ENCODE measurements at places on chromosomes 13 and 19. TPM values are rescaled to one million over a fixed set of nuclear protein-coding genes. Genes with fewer than 3 reads are reported as not detected.
A peak's percentile ranks its signal among the peaks of the same experiment; 100 is the strongest.

DNA sequence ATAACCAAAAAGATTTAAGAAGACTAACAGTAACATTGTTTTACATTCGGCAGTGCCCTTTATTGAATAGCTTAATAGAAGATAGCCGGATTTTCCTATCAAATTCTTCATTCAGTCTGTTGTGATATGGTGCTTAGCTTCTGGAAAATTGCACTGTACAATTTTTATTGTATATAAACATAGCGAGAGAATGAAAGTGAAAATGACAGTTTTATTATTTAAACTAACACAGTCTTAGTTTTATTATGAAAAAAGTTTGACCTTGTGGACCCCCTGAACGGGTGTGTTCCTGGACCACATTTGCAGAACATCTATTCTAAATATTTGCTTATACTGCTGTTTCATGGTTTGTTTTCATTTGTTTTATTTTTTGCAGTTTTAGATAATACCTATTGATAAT lies 8.6 kb downstream of the ITM2B start:
- no peak overlapping the region for H3K4me3 ChIP-seq
- H3K36me3 ChIP-seq = peaks cover 3% of the 10 kb centered on the region
- peaks cover 35% of the 10 kb centered on the region for H3K4me1 ChIP-seq
- H3K27me3 ChIP-seq = no peaks in the 10 kb centered on the region
- no peak for DNase-seq

- peaks cover 5% of the 10 kb centered on the region for H3K4me1 ChIP-seq
- no peak overlapping the region for H3K27ac ChIP-seq
- no peaks in the 10 kb centered on the region for H3K36me3 ChIP-seq
- DNase-seq = no peak
- peak overlapping the region; percentile 84 for H3K4me3 ChIP-seq
Observed at GRCh38 chr19:43798546-43799409, 3.5 kb downstream of the LYPD5 start.

DNA sequence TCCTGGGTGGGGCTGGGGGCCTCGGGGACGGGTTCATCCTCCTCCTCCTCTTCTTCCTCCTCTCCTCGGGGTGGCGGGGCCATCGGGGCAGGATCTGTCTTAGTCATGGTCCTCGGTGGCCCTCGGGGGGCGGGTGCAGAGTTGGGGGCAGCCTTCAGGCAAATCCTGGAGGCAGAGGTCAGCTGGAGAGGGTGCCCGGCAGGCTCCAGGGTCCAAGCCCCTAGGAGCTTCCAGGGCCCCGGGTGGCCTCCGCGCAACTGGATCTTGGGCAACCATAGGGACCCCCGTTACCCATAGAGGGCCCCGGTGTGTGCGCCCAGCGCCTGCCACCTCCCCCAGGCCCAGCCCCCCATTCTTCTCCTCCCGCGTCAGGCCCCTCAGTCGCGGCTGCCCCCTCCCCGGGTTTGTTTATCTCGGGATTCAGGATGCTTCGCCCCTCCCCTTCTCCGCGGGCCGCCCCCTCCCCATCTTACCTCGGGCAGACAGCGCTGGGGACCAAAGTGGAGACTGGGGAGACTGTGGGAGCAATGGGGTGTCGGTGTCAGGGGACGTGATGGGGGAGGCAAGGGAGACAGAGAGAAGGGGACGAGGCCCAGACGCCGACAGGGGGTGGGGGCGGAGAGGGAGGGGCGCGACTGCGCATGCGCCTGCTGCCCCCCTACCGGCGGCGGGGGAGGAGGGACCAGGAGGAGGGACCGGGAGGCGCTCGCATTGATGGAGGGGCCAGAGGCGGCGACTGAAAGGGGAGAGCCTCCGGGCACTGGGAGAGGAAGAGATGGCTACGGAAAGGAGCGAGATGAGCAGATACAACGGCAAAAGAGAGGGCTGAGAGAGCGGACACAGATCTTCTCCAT lies at the start of gene CLIP3:
TSS of gene CLIP3 (minus strand) at position 623 of the 854 bp plus-strand sequence. CDS start at position 107, 516 bp downstream.
- H3K4me1 ChIP-seq = peaks cover 10% of the 10 kb centered on the region
- DNase-seq = peak; percentile 84

DNA sequence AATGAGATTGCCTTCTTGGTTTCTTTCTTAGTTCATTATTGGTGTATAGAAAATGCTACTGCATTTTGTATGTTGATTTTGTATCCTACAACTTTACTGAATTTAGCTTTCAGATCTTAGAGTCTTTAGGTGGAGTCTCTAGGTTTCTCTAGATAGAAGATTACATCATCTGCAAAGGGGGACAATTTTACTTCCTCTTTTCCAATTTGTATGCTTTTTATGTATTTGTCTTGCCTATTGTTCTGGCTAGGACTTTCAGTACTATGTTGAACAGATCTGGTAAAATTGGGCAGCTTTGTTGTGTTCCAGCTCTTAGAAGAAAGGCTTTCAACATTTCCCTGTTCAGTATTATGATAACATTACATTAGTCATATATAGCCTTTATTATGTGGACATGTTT lies 101.0 kb upstream of the SPRY2 start:
- no peak overlapping the region for H3K27ac ChIP-seq
- H3K4me1 ChIP-seq = peaks cover 7% of the 10 kb centered on the region

DNA sequence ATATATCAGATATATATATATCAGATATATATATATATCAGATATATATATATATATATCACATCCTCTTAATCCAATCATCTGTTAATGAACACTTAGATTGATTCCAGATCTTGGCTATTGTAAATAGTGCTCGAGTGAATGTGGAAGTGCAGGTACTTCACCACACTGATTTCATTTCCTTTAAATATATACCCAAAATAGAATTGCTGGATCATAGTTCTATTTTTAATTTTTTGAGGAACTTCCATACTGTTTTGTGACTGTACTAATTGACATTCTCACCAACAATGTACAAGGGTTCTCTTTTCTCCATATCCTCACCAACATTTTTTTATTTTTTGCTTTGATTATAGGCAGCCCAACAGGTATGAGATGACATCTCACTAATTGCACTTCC lies 277.5 kb downstream of the NHLRC3 start:
- no peaks in the 10 kb centered on the region for H3K27me3 ChIP-seq
- no peak overlapping the region for H3K27ac ChIP-seq
- H3K36me3 ChIP-seq = no peaks in the 10 kb centered on the region
- H3K4me3 ChIP-seq = no peak overlapping the region
- no peaks in the 10 kb centered on the region for H3K4me1 ChIP-seq
- DNase-seq = no peak

DNA sequence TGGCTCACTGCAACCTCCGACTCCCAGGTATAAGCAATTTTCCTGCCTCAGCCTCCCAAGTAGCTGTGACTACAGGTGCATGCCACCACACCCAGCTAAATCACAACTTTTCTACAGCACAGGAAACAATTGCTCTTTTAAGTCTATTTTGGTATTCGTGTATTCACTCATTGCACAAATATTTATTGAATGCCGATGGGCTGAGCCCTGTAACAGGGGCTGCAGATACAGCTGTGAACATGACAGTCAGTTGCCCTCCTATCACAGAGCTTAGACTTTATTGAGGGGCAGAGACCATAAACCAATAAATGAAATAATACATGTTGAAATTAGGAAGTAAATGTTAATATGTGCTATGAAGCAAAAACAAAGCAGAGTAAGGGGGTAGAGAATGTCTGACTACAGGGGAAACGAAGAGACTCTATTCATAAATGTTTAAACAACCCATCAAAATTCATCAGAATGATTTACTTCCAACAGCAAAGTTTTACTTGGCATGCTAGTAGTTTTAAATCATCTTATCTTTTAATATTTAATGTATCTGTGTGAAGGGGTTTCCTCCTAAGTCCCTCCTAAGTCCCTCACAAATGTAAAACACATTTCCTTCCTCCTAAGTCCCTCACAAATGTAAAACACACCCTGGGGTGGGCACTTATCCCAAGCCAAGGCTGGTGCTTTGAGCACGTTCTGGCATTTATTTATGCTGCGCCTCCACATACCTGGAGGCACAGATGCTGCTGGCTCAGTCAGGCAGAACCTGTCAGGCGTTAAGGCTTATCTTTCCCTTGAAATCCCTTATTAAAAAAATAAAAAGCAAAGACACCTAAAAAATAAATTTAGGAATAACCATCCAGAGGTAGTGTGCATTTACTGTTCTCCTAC lies 140.8 kb downstream of the MIPEP start:
- H3K4me3 ChIP-seq = peak overlapping the region; percentile 64
- no peak for DNase-seq
- H3K4me1 ChIP-seq = peaks cover 38% of the 10 kb centered on the region
- no peaks in the 10 kb centered on the region for H3K27me3 ChIP-seq
- H3K36me3 ChIP-seq = no peaks in the 10 kb centered on the region
- peak overlapping the region; percentile 89 for H3K27ac ChIP-seq

DNA sequence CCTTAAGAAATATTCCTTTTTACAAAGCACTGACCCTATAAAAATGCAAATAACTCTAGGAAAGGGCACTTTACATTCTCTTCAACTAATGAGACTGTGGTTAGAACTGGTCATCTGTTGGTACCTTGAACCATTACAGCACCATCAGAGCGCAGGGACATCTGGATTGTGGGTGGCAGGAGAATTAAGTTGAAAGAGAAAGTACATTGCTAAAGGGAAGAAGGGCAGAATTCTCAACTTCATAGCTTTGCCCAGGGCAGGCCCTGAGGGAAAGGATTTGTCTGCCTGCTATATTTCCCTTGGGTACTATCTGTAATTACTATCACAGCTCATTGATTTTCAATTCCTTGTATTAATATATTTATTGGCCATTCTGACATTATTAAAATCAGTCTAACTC lies 196.8 kb downstream of the KLF12 start:
- peaks cover 22% of the 10 kb centered on the region for H3K36me3 ChIP-seq
- H3K27me3 ChIP-seq = no peaks in the 10 kb centered on the region
- H3K4me1 ChIP-seq = peaks cover 22% of the 10 kb centered on the region

GRCh38 chr19:7506385-7507328 lies 9.2 kb upstream of the ZNF358 start:
- no peak for DNase-seq
- H3K4me3 ChIP-seq = no peak overlapping the region
- H3K27ac ChIP-seq = peak overlapping the region; percentile 39
- no peaks in the 10 kb centered on the region for H3K4me1 ChIP-seq
- H3K27me3 ChIP-seq = peaks cover 13% of the 10 kb centered on the region

- peaks cover 28% of the 10 kb centered on the region for H3K4me1 ChIP-seq
- peak overlapping the region; percentile 96 for H3K27ac ChIP-seq
- H3K27me3 ChIP-seq = no peaks in the 10 kb centered on the region
- H3K36me3 ChIP-seq = peaks cover 18% of the 10 kb centered on the region
- no peak for DNase-seq
Observed at GRCh38 chr13:41133951-41134350, 1.3 kb upstream of the KBTBD6 start.

- no peak overlapping the region for H3K4me3 ChIP-seq
- DNase-seq = no peak
- H3K4me1 ChIP-seq = peaks cover 4% of the 10 kb centered on the region
- no peaks in the 10 kb centered on the region for H3K27me3 ChIP-seq
Observed at GRCh38 chr13:90565985-90566713, 781.3 kb upstream of the MIR17HG start.

- no peak overlapping the region for H3K4me3 ChIP-seq
- peaks cover 14% of the 10 kb centered on the region for H3K36me3 ChIP-seq
- DNase-seq = no peak
Observed at GRCh38 chr19:4483385-4483784, 11.3 kb downstream of the HDGFL2 start.

GRCh38 chr19:3250675-3251074 lies 26.2 kb downstream of the CELF5 start:
- H3K4me1 ChIP-seq = no peaks in the 10 kb centered on the region
- DNase-seq = no peak
- H3K4me3 ChIP-seq = no peak overlapping the region

- peaks cover 14% of the 10 kb centered on the region for H3K27me3 ChIP-seq
- H3K27ac ChIP-seq = peak overlapping the region; percentile 62
- H3K4me3 ChIP-seq = peak overlapping the region; percentile 65
- peaks cover 9% of the 10 kb centered on the region for H3K4me1 ChIP-seq
Observed at GRCh38 chr19:35755131-35755549, 1.7 kb downstream of the HSPB6 start.

DNA sequence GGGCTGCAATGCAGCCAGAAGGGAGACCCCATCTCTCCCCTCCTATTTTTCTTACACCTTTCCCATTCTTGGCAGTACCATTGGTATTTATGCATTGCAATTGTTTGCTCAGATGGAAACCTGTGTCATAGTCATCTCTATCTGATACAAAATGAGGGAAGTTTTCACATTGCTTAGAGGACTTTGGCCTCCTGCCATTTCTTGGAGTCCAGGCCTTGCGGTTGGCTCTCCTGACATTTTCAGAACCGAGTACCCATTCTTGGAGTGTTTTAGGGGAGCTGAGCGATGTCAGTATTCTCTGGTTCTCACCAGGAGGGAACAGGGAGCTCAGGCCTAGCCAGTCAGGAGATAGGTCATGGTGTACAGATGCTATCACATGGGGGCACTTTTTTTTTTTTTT lies 1.5 kb downstream of the SIN3B start:
- peak overlapping the region; percentile 89 for H3K4me3 ChIP-seq
- peaks cover 12% of the 10 kb centered on the region for H3K27me3 ChIP-seq
- no peak for DNase-seq
- peaks cover 11% of the 10 kb centered on the region for H3K36me3 ChIP-seq
- peaks cover 17% of the 10 kb centered on the region for H3K4me1 ChIP-seq
- peak overlapping the region; percentile 44 for H3K27ac ChIP-seq

GRCh38 chr19:40542202-40542859 lies 34.3 kb upstream of the SHKBP1 start:
- H3K4me1 ChIP-seq = no peaks in the 10 kb centered on the region
- no peak for DNase-seq
- H3K27me3 ChIP-seq = peaks cover 23% of the 10 kb centered on the region
- no peaks in the 10 kb centered on the region for H3K36me3 ChIP-seq

DNA sequence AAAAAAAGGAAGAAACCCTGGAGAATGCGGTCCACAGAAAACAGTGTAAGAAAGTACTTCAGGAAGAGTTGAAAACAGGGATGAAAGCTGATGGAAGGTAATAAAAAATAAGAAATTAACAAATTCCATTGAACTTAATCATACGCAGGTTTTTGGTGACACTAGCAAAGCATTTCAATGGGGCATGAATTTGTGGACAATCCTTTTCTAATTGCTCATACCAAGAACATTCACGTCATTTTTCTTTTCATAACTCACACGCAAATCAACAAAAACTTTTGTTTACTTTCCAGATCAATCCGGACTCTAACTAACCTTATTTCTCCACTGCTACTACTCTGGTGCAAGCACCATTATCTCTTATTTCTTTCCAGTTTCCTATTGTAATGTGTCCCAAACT lies 1195.0 kb downstream of the SLITRK5 start:
- no peaks in the 10 kb centered on the region for H3K36me3 ChIP-seq
- H3K4me1 ChIP-seq = no peaks in the 10 kb centered on the region
- no peaks in the 10 kb centered on the region for H3K27me3 ChIP-seq
- H3K27ac ChIP-seq = no peak overlapping the region

The MIA gene
- 1.7 TPM for total RNA-seq

The MUC16 gene
- total RNA-seq = 342 TPM

The RFPL4AL1 gene
- total RNA-seq = not detected

The NPAS1 gene
- 3.6 TPM for total RNA-seq

The RNF17 gene
- 0.12 TPM for total RNA-seq

The ECSIT gene
- total RNA-seq = 42.1 TPM

The BRCA2 gene
- total RNA-seq = 4.3 TPM

The PAN3 gene
- total RNA-seq = 32.8 TPM

The TNFRSF19 gene
- 64.4 TPM for total RNA-seq

Data from type B pancreatic cell (in vitro differentiated cells).